ENCODE measurements at places on chromosomes 1 and 21.

- DNase-seq = no peak
Observed at GRCh38 chr1:241097479-241097878, 259.5 kb downstream of the RGS7 start.

DNA sequence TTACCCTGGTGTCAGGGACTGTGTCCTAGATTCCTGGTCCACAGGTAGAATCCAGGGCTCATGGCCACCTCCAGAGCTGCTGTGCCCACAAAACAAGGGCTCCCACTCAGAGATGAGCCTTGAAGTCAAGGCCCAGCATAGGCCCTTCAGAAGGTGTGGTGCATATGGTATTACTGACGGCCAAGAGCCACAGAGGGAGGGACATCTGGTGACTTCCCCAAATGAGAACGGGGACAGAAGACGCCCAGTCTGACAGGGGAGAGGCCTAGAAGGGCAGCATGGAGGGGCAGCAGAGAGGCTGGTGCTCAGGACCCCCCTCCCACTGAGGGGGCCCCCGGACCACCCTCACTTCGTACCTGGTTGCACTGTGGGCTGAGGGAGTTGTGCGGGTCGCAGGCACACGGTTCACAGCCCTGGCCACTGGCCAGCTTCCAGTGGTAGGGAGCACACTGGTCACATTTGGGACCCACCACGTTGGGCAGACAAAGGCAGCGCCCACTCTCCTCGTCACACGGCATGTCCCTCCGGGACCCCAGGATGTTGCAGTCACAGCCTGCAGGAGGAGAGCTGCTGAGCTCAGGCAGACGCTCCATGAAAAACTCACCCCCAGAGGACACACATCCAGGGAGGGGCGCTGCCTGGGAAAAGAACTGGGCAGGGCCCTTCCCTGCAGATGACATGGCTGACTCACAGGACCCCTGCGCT is 25.0 kb downstream of the LAMB3 start:
- no peak for DNase-seq

- no peak for DNase-seq
Observed at GRCh38 chr1:218642033-218642948, 297.2 kb downstream of the TGFB2 start.

DNA sequence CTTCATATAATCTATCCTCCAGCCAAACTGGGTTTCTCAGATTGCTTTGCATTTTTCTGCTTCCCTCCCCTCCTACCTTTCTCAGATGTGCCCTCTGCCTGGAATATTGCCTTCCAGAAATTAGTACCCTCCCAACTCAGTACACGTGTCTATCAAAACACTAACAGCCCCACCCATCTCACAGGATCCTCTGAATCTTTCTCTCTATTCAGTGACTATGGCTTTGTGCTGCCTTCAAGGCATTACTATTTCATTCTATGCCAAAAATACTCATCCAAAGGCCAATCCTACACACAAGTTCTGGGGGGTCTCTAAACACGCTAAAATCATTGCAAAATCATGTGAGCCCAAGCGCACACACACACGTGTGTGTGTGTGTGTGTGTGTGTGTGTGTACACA is 58.4 kb downstream of the ZNF281 start:
- DNase-seq = no peak

DNA sequence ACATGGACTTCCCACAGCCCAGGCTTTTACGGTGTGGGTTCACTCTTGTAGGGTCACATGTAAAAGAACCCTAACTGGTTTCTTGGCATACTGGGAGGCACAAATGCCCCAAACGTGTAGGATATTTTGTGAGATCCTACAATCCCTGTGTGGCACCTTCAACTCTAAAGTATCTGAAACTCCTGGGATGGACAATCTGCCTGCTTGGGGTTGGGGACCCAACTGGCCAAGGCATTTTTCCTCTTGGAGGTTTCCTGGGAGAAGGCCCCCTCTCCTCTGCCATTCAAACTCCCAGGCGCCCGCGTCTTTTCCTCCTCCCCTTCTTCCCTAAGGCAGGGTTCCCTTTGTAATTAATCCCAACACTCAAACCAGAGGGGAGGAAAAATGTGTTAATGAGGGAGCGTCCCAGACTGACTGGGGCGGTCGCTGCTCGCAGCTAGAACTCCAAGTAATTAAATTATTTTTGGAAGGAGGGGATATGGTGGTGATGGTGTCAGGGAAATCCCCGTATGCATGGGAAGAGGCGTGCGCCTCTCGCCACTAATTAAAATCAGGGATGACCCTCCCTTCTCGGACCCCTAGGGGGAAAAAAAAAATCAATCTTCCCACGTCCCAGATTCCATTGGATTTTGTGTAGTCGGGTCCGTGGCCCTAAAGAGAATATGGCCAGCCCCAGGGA is 681 bp upstream of the VANGL2 start:
- DNase-seq = no peak

Data from glutamatergic neuron (in vitro differentiated cells).